ENCODE measurements at places on chromosomes 5 and 9. TPM values are rescaled to one million over a fixed set of nuclear protein-coding genes. Genes with fewer than 3 reads are reported as not detected.
A peak's percentile ranks its signal among the peaks of the same experiment; 100 is the strongest.

Gene ADAMTSL2
- total RNA-seq = 138 TPM

Gene FOXD4L4
- 0.28 TPM for total RNA-seq

Gene PCDHA9
- 0.14 TPM for total RNA-seq

Gene ANKRD31
- 0.41 TPM for total RNA-seq

Gene PCDHGA1
- total RNA-seq = 0.96 TPM

Gene STK10
- 11.8 TPM for total RNA-seq

Gene EQTN
- not detected for total RNA-seq

Gene TLE4
- 45.6 TPM for total RNA-seq

Gene PCDHGC4
- 0.30 TPM for total RNA-seq

DNA sequence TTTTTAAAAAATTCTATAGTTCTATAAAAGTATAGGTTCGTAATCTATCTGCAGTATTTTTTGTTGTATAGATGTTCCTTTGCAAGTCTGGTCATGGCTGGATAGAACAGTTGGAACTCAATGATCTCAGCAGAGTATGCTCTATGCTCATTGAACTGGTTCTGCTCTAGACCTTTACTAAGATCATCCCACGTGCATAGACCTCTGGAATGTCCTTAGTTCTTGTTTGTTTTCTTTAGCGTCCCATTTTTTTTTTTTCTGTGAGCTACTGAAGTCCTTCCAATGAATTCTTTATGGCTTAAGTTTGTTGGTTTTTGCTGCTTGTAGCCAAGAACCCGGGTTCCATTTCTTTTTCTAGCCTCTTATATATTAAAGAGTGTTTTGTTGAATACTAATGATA lies 3.5 kb downstream of the TMEM38B start:
- no peak overlapping the region for H3K27ac ChIP-seq
- DNase-seq = no peak
- peaks cover 9% of the 10 kb centered on the region for H3K4me1 ChIP-seq
- no peak overlapping the region for H3K4me3 ChIP-seq

DNA sequence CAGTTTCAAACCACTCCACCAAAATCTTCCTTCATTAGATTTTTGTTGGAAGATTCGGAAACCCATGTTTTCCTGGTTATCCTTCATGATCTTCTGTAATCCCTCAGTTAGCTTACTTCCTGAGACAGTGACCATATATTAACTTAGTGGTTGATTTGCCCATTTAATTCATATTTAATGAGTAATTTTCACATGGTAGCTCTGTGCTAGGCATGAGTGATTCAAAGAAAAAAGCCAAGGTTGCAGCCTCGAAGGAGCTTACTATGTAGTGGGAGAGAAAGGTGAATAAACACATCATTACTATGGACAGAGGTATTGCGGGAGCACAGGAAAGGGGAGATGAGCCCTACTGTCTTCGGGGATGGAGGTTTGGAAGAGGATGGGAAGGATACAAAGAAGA lies 158.5 kb downstream of the TLE1 start:
- no peak for DNase-seq
- no peak overlapping the region for H3K4me3 ChIP-seq
- no peak overlapping the region for H3K27ac ChIP-seq
- H3K27me3 ChIP-seq = no peaks in the 10 kb centered on the region

DNA sequence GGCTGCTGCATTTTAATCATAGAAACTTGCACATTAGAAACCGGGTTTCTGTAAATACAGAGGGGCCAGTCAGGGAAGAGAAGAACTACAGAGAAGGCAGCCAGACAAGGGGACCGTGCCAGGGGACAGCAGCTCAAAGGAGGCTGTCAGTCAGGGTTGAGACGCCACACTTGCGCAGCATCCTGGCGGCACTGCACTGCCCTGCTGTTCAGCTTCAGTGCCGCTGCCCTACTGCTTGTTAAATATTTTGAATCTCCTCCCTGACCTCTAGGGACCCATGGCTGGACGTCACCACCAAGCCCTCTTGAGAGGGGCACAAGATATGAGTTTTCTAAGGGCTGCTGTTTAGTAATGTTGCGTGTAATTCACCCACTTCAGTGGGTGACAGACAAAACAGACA lies 43.6 kb upstream of the ZBTB43 start:
- H3K27me3 ChIP-seq = no peaks in the 10 kb centered on the region
- no peak overlapping the region for H3K4me3 ChIP-seq
- H3K36me3 ChIP-seq = no peaks in the 10 kb centered on the region
- no peak overlapping the region for H3K27ac ChIP-seq
- no peaks in the 10 kb centered on the region for H3K4me1 ChIP-seq
- no peak for DNase-seq

DNA sequence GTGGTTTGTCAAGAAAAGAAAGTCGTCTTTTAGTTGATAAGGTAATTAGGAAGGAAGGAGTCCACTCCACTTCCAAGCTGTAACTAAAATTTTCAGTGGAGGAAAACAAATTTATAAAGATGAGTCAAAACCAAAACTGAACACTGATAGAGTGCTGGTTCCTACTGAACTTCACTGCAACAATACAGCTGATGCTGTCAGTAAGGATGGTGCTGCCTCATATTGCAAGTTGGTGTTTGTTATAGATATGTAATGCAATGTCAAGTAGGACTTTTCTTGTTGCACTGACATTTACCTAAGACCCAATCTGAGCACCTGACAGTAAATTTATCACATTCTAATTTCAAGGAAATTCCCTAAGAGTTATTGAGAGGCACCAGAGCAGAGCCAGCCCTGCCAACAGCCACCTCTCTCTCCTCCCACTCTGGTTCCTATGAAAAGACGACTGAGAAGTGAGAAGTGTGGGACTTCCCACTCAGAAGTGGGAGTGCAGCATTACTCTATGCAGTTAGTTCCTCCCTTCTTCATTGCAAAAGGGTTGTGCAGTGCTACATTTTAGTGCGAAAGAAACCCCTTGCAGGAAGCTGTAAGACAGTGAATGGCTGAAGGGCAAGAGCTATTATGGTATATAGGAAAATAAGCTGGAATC lies 350.8 kb downstream of the NFIB start:
- H3K36me3 ChIP-seq = no peaks in the 10 kb centered on the region
- DNase-seq = no peak
- H3K4me3 ChIP-seq = no peak overlapping the region
- H3K27ac ChIP-seq = no peak overlapping the region

DNA sequence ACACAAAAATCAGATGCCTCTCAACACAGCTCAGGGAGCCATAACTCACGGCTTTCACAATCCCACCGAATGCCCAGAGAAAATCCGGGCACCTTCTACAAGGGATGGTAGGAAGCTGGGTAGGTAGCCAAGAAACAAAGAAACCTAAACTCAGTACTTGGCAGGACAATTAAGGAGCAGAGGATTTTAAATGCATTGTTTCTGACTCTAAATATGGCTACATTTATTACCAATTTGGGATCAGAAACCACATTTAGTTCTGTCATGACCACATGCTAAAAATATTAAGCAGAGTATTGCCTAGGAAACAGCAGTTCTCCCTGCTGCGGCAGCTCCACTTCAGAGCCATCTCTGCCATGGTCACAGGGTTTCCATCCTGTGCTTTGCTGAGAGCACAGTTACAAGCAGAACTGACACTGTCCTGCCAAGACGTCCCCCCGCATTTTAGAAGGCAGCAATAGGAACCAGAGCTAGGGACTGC lies 57.5 kb downstream of the SIL1 start:
- H3K4me1 ChIP-seq = peaks cover 44% of the 10 kb centered on the region
- H3K4me3 ChIP-seq = no peak overlapping the region
- DNase-seq = no peak
- H3K27ac ChIP-seq = no peak overlapping the region
- H3K27me3 ChIP-seq = no peaks in the 10 kb centered on the region

GRCh38 chr5:169350759-169351240 lies 49.9 kb upstream of the SLIT3 start:
- no peaks in the 10 kb centered on the region for H3K36me3 ChIP-seq
- H3K27me3 ChIP-seq = no peaks in the 10 kb centered on the region
- no peak overlapping the region for H3K27ac ChIP-seq
- H3K4me1 ChIP-seq = no peaks in the 10 kb centered on the region

- no peaks in the 10 kb centered on the region for H3K4me1 ChIP-seq
- H3K36me3 ChIP-seq = no peaks in the 10 kb centered on the region
- DNase-seq = peak; percentile 63
- H3K27ac ChIP-seq = no peak overlapping the region
- H3K27me3 ChIP-seq = no peaks in the 10 kb centered on the region
- H3K4me3 ChIP-seq = no peak overlapping the region
Observed at GRCh38 chr9:764105-764524, 77.4 kb upstream of the DMRT1 start.

- no peak overlapping the region for H3K27ac ChIP-seq
- no peak overlapping the region for H3K4me3 ChIP-seq
- H3K36me3 ChIP-seq = peaks cover 6% of the 10 kb centered on the region
- no peaks in the 10 kb centered on the region for H3K27me3 ChIP-seq
Observed at GRCh38 chr5:31469886-31470285, 62.0 kb downstream of the DROSHA start.

DNA sequence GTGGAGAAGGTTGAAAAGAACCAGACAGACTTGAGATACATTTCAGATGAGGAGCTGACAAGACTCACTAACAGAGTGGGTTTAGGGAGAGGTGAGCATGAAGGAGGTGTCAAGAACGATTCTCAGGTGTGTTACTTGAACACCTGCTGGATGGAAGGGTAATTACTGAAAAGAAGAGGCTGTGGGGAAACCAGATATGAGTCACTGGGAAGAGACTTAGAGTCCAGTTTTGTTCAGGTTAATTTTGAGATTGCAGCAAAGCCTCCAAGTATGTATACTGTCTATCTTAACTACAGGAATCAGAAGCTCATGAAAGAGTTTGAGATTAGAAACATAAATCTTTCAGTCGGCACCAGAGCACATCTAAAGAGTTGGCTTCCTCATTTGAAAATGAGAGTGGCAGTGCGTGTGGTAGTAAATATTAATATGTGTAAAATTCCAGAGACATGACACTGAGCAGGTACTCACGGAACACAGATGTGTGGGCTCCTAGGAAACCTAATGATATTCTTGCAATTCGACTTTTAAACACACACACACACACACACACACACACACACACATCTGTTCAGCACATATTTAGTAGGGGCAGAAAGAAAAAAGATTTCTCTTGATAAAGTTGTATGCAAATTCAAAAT lies 197.1 kb downstream of the CDH18 start:
- H3K4me1 ChIP-seq = no peaks in the 10 kb centered on the region
- no peak overlapping the region for H3K27ac ChIP-seq
- H3K4me3 ChIP-seq = no peak overlapping the region
- H3K27me3 ChIP-seq = no peaks in the 10 kb centered on the region
- H3K36me3 ChIP-seq = no peaks in the 10 kb centered on the region

DNA sequence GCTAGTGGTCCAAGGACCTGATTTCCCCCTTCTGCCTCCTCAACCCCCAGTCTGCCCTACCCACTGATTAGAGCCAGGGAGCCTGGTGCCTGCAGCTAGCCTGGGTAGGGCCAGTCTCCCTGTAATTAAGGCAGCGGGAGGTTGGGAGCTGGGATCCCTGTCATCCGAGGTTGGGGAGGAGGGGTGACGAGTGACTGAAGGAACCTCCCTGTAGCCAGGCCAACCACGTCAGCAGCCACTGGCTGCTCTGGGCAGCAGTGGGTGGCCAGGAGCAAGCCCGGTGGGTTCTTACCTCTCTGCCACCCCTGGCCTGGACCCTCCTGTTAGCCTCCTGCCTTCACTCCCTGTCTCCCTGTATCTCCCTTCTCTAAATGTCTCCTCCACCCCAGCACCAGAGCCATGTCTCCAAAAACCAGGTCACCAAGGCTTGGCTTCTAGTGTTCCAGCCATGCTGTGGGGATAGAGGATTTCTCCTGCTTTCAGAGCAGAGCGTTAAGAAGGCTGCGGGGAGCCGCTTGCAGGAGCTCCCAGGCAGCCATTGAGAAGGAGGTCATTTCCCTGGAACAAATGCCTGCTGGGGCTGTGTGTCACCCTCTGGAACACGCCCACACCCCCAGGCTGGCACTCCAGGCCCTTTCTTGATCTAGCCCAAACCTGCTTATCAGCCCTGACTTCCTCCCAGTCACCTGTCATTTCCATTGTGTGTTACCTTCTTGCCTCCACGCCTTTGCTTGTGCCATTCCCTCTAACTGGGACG lies 65.0 kb upstream of the GGTA1 start:
- H3K4me3 ChIP-seq = no peak overlapping the region
- no peak for DNase-seq
- H3K36me3 ChIP-seq = no peaks in the 10 kb centered on the region
- no peak overlapping the region for H3K27ac ChIP-seq
- peaks cover 21% of the 10 kb centered on the region for H3K4me1 ChIP-seq

DNA sequence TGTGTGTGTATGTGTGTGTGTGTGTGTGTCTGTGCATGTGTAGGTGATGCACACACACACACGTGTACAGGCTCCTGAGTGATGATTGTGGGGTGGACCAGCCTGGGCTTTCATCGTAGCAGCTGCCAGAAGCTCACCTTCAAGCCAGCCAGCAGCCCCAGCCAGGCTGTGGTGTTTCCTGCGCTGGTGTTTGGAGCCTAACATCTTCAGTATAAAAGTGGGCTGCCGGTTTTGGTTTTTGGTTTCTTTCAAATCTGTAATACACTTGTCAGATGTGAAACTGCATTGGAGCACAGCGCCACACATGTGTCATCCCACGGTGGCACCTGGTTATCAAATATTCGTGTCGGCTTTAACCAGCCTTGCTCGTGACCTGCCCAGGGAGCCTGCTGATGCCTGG lies 114.2 kb downstream of the OLFM1 start:
- DNase-seq = no peak
- no peaks in the 10 kb centered on the region for H3K36me3 ChIP-seq
- H3K4me3 ChIP-seq = no peak overlapping the region
- H3K4me1 ChIP-seq = no peaks in the 10 kb centered on the region

DNA sequence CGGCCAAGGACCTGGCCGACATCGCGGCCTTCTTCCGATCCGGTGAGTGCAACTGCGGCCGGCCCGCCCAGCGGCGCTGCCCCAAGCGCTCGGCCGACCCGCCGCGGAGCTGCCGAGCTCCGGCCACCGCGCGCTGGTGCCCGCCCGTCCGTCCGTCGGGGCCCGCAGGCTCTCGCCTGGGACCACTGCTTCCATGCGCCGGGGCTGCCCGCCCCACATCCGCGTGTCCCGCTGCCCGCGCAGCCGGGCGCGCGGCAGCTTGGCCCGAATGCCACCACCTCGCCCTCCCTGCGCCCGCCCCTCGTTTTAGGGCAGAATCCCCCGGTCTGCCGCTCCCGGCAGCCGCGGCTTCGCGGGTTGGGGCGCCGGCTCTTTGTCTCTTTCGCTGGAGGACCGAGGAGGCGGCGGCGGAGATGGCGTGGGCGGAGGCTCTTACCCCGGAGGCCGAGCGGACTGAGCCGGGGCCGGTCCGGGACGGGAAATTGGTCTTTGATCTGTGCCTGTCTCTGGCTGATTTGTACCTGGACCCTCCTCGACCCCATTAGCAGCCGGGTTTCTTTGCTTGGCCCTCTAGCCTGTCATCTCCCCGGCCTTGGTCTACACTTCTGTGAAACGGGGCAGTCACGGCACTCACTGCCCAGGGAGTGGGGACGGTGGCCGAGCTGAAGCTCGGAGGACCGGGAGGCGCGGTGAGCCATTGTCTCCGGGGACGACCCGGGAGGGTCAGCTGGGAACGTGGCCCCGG lies 871 bp downstream of the TRIO start:
- H3K27ac ChIP-seq = peak overlapping the region; percentile 89
- no peaks in the 10 kb centered on the region for H3K36me3 ChIP-seq
- peaks cover 29% of the 10 kb centered on the region for H3K4me1 ChIP-seq
- peak; percentile 56 for DNase-seq
- H3K4me3 ChIP-seq = peak overlapping the region; percentile 91

Measured in adrenal gland (tissue), 19 donors.